ENCODE measurements at places on chromosomes 7 and 10. TPM values are rescaled to one million over a fixed set of nuclear protein-coding genes. Genes with fewer than 3 reads are reported as not detected.

Gene CPXM2
- not detected for total RNA-seq

Gene ITIH2
- 0.87 TPM for total RNA-seq

- H3K36me3 ChIP-seq = peaks cover 1% of the 10 kb centered on the region
- no peak for DNase-seq
- no peaks in the 10 kb centered on the region for H3K4me1 ChIP-seq
- no peak overlapping the region for H3K4me3 ChIP-seq
- H3K27me3 ChIP-seq = no peaks in the 10 kb centered on the region
These were observed 215.5 kb downstream of the ACTR3B start for GRCh38 chr7:152975076-152975475.

GRCh38 chr7:151755131-151755801, 121.6 kb downstream of the PRKAG2 start:
- no peaks in the 10 kb centered on the region for H3K36me3 ChIP-seq
- H3K4me3 ChIP-seq = no peak overlapping the region
- H3K27me3 ChIP-seq = no peaks in the 10 kb centered on the region
- peak overlapping the region; percentile 94 for H3K27ac ChIP-seq
- peaks cover 68% of the 10 kb centered on the region for H3K4me1 ChIP-seq

DNA sequence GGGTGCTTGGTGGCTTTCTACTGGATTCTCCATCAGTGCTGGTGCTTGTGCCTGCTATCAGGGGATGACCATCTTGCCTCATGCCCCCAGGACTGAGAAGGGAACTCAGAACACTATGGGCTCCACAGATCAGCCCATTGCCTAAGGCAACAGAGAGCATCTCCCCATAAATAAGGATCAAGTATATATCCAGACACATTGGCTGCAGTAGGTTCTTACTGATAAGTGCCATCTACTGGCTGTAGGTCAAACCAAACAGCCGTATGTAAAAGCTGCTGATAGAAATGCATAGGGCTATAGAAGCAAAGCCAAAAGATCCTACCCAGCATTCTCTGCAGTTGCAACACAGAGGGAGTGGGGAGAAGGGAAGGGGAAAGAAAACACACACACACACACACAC, 153.7 kb downstream of the CDK14 start:
- no peak overlapping the region for H3K4me3 ChIP-seq
- peaks cover 12% of the 10 kb centered on the region for H3K36me3 ChIP-seq
- H3K27ac ChIP-seq = no peak overlapping the region
- no peak for DNase-seq
- no peaks in the 10 kb centered on the region for H3K27me3 ChIP-seq

- H3K27ac ChIP-seq = no peak overlapping the region
- no peak for DNase-seq
- peaks cover 6% of the 10 kb centered on the region for H3K4me1 ChIP-seq
- no peaks in the 10 kb centered on the region for H3K27me3 ChIP-seq
- H3K4me3 ChIP-seq = no peak overlapping the region
- peaks cover 32% of the 10 kb centered on the region for H3K36me3 ChIP-seq
These were observed 103.8 kb downstream of the ARMH3 start for GRCh38 chr10:101952191-101952590.

DNA sequence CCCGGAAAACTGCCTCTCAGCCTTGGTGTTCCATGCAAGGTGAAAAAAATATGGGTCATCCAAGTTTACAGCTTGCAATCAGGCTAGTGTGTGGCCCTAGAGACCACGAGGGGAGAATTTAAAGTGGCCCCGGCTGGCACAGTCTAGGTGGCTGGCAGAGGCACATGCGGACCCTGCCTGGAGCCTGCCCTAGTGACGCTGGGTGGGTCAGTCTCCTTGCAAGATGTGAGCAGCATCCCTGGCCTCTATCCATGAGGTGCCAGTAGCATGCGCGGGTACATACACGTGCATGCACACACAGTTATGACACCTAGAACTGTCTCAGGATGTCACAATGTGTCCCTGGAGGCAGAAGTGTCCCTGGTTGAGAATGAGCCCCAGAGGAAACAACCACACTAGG, 22.4 kb upstream of the ZNF716 start:
- H3K4me1 ChIP-seq = no peaks in the 10 kb centered on the region
- H3K27me3 ChIP-seq = no peaks in the 10 kb centered on the region
- no peak overlapping the region for H3K27ac ChIP-seq
- no peak overlapping the region for H3K4me3 ChIP-seq

DNA sequence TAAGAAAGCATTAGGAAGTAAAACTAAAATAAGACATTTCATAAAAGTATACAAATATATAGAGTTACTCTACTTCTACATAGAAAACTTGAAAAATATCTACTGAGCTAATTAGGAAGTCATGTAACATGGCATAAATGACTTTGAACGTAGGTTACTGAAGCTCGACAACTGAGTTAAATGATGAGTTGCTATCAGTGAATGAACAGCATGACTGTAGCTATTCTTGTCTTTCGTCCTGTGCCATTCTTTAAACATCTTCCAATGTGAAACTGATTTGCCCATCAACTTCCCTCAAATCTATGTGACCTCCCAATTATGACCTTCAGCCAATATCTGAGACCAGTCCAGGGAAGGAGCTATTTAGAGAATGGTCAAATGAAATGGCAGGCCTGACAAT, 113.5 kb upstream of the NEBL start:
- H3K4me1 ChIP-seq = no peaks in the 10 kb centered on the region
- H3K27me3 ChIP-seq = peaks cover 7% of the 10 kb centered on the region
- no peak overlapping the region for H3K27ac ChIP-seq
- no peak overlapping the region for H3K4me3 ChIP-seq

GRCh38 chr7:41198502-41198901, 504.4 kb downstream of the INHBA start:
- H3K4me1 ChIP-seq = peaks cover 16% of the 10 kb centered on the region
- no peaks in the 10 kb centered on the region for H3K27me3 ChIP-seq
- no peak overlapping the region for H3K27ac ChIP-seq
- DNase-seq = no peak
- H3K4me3 ChIP-seq = no peak overlapping the region

DNA sequence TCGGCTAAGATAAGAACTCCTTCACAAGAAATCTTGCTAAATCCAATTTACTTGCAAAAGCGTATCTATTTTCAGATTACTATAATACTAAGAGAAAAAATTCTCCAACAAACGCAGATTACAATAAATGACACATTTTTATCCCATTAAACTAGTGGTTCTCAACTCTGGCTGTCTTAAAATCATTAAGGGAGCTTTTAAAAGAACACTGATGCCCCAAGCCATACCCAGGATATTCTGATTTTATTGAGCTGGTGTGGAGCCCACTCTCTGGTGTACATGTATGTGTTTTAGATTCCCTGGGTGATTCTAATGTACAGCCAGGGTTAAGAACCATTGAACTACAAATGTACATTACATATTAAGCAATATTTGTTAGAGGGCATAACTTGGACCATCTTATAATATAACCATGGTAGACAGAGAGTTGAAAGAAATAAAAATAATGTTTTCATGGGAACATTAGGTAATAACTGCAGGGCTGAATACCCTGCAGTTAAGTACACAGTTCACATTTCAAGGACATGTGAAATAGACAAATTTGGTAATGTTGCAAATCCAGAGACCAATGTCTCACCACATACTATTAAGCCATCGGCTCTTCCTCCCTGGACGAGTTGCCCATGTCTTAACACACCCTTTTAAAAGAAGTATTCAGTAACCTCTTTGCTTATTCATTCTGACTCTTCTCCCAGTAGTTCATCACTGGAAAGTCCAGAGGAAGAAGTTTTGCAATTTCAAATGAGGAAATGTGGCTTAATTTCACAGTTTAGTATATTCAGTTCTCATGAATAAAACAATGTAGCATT, 6.2 kb downstream of the GSAP start:
- H3K4me1 ChIP-seq = peaks cover 42% of the 10 kb centered on the region
- H3K27me3 ChIP-seq = no peaks in the 10 kb centered on the region
- peak overlapping the region; percentile 79 for H3K27ac ChIP-seq
- H3K4me3 ChIP-seq = no peak overlapping the region

GRCh38 chr10:119523895-119524719, 18.4 kb downstream of the RGS10 start:
- no peak overlapping the region for H3K4me3 ChIP-seq
- DNase-seq = peak; percentile 72
- H3K36me3 ChIP-seq = peaks cover 6% of the 10 kb centered on the region
- H3K27me3 ChIP-seq = no peaks in the 10 kb centered on the region
- no peak overlapping the region for H3K27ac ChIP-seq

DNA sequence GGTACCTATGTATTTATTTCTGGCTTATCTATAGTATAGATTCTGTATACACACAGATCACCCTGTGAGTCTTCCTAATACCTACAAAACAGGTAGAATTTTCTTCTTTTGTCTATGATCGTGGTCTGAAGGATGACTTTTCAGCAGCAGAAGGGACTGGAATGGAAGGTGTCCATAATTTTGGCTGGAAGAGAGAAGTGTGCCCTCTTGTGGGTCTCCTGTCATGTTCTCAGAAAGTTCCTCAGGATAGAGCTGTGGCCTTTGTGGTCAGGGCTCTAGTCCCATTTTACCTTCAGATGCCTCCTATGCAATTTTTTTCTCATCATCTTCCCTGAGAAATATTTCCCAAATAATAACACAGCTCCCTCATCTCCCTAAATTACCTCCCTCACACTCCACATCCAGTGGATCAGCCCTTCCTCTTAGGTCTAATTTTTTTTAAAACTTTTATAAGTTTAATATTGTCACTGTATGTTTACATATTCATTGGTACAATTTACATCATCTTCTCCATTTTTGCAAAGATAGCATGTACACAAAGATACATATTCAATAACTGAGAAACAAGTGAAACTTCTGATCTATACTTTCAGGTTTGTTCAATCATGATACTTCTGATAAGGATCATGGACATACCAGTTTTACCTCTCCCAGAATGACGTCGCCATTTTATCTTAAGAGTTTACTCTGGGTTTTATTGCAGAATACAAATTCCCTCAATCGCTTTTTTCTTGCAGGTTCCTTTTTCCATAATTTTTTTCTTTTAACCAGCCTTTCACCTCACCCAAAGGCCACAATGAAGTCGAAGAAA, 112.7 kb downstream of the REEP3 start:
- no peak for DNase-seq
- peaks cover 29% of the 10 kb centered on the region for H3K4me1 ChIP-seq
- H3K27ac ChIP-seq = no peak overlapping the region
- H3K27me3 ChIP-seq = no peaks in the 10 kb centered on the region
- no peaks in the 10 kb centered on the region for H3K36me3 ChIP-seq
- no peak overlapping the region for H3K4me3 ChIP-seq

- no peaks in the 10 kb centered on the region for H3K36me3 ChIP-seq
- DNase-seq = no peak
- H3K4me1 ChIP-seq = no peaks in the 10 kb centered on the region
- H3K27me3 ChIP-seq = no peaks in the 10 kb centered on the region
- no peak overlapping the region for H3K4me3 ChIP-seq
These were observed 28.1 kb downstream of the OAT start for GRCh38 chr10:124390471-124391187.
